ENCODE measurements at places on chromosomes 3 and 15.

DNA sequence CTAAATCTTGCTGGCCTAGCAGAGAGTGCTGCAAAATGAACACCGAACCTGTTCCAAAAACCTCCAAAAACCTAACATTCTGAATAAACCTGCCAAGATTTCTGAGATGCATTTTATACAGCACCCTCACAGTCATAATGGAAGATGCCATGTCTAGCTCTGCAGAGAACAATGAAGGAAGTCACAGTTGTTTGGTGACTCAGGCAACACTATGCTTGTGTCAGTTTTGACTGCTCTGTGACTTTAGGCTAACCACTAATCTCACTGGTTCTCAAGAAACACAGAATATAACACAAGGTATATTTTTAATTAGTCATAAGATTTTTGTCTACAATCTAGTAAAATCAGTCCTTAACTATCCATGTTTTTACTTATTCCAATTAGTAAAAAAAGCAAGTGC, 606.6 kb downstream of the TBL1XR1 start:
- DNase-seq, result no peak

GRCh38 chr3:21094686-21095085, 656.3 kb downstream of the ZNF385D start:
- DNase-seq, result no peak

GRCh38 chr3:169591983-169592644, 71.4 kb downstream of the MECOM start:
- DNase-seq, result no peak

- no peak for DNase-seq
These were observed 166.8 kb upstream of the LRTM1 start for GRCh38 chr3:55094676-55095075.

GRCh38 chr3:31170932-31171670, 276.6 kb upstream of the GADL1 start:
- no peak for DNase-seq

DNA sequence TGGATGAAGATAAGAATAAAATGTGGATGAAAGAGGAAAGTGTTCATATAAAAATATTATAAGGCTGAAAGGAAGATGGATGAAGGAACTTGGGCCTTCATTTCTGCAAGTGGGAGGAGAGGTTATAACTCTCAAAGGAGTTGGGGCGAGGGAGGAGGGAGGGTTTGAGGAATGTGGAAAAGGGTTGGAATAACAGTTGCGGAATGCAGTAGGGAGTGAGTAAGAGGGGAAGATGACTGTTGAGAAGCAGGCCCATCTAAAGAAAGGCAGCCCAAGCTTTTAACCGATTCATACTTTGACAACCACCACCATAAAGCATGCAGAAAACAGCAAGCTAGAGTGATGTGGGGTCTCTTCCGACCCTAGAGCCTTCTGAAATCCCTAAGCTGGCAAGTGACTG, 8.3 kb upstream of the TM4SF4 start:
- DNase-seq, result no peak

GRCh38 chr3:50221051-50221410, 15.0 kb upstream of the GNAI2 start:
- DNase-seq, result no peak

- no peak for DNase-seq
These were observed 107.2 kb upstream of the CLSTN2 start for GRCh38 chr3:139827833-139828232.

DNA sequence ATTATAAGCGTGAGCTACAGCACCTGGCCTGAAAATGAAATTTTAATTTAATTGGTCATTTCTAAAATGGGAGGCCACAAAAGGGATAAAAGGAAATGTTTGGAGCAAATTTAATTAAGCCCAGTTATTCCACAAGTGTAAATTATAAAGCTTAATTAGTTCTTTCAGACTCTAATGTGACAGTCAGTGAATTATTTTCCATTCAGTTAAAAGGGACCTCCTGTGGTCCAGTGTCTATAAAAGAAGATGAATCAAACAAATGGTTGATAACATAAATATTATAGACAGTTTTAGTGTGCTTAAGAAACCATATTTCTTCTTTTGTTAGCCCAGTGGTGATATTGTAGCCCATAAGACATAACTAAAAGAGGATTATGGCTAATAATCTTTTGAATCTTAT, 66.4 kb downstream of the CNOT10 start:
- DNase-seq, result no peak

Data from left hindlimb (tissue), 1 donor.